ENCODE measurements at places on chromosomes 13 and 19. TPM values are rescaled to one million over a fixed set of nuclear protein-coding genes. Genes with fewer than 3 reads are reported as not detected.

KCNK6 gene
- 11.3 TPM for polyA plus RNA-seq

MUC16 gene
- 0.03 TPM for polyA plus RNA-seq

SMIM24 gene
- 1.9 TPM for polyA plus RNA-seq

PLPPR2 gene
- polyA plus RNA-seq = 18.3 TPM

WDFY2 gene
- 4.4 TPM for polyA plus RNA-seq

CASP14 gene
- not detected for polyA plus RNA-seq

CALR3 gene
- not detected for polyA plus RNA-seq

IL12RB1 gene
- 1.00 TPM for polyA plus RNA-seq

FUT3 gene
- 0.83 TPM for polyA plus RNA-seq

CYP4F2 gene
- polyA plus RNA-seq = not detected

SPRY2 gene
- polyA plus RNA-seq = 15.6 TPM

RASL11A gene
- 4.8 TPM for polyA plus RNA-seq

SELENOV gene
- polyA plus RNA-seq = not detected

CLIP3 gene
- polyA plus RNA-seq = 1.2 TPM

PRX gene
- 4.5 TPM for polyA plus RNA-seq

FARP1 gene
- polyA plus RNA-seq = 20.7 TPM

CCDC61 gene
- polyA plus RNA-seq = 7.8 TPM

Measured in adipose tissue (tissue), 3 donors.